ENCODE measurements at places on chromosomes 3 and 15. TPM values are rescaled to one million over a fixed set of nuclear protein-coding genes. Genes with fewer than 3 reads are reported as not detected.

The ZNF502 gene
- 4.1 TPM for total RNA-seq

The NR2E3 gene
- 0.25 TPM for total RNA-seq

The SLC51A gene
- total RNA-seq = not detected

The RBP2 gene
- not detected for total RNA-seq

The ACSBG1 gene
- not detected for total RNA-seq

The FBXW12 gene
- total RNA-seq = not detected

The MCTP2 gene
- 0.75 TPM for total RNA-seq

The ZNF774 gene
- 2.6 TPM for total RNA-seq

The HRG gene
- total RNA-seq = not detected

The TAMM41 gene
- 29.7 TPM for total RNA-seq

The B3GALNT1 gene
- 13.7 TPM for total RNA-seq

The MRPL47 gene
- 51.2 TPM for total RNA-seq

The OSTN gene
- not detected for total RNA-seq

The SPSB4 gene
- total RNA-seq = 0.22 TPM

The SLITRK3 gene
- total RNA-seq = not detected

The LRRC3B gene
- total RNA-seq = not detected

The GXYLT2 gene
- 0.24 TPM for total RNA-seq

The COL6A5 gene
- total RNA-seq = not detected

The KLF15 gene
- 3.0 TPM for total RNA-seq

The PP2D1 gene
- total RNA-seq = not detected

The JMJD7 gene
- total RNA-seq = 15.0 TPM

The TIMP4 gene
- total RNA-seq = 0.40 TPM

The SUSD5 gene
- total RNA-seq = 15.3 TPM

The PLCB2 gene
- 1.5 TPM for total RNA-seq

The RAB43 gene
- total RNA-seq = 31.5 TPM

The CPNE9 gene
- not detected for total RNA-seq

The PLA2G4D gene
- total RNA-seq = not detected

The NOX5 gene
- 0.07 TPM for total RNA-seq

The XCR1 gene
- not detected for total RNA-seq

The MESP2 gene
- total RNA-seq = not detected

The ACTRT3 gene
- 5.1 TPM for total RNA-seq

The ZNF80 gene
- not detected for total RNA-seq

The STT3B gene
- total RNA-seq = 114 TPM

The PLSCR5 gene
- total RNA-seq = not detected

The THBS1 gene
- 8,883 TPM for total RNA-seq

The A4GNT gene
- not detected for total RNA-seq

The PTX3 gene
- total RNA-seq = 172 TPM

The CIDEC gene
- total RNA-seq = not detected

The FGF12 gene
- 2.5 TPM for total RNA-seq

The SMAD6 gene
- 12.5 TPM for total RNA-seq

The TMIE gene
- 0.18 TPM for total RNA-seq

The SGO1 gene
- 15.5 TPM for total RNA-seq

The EPHB1 gene
- 2.5 TPM for total RNA-seq

The STX19 gene
- total RNA-seq = not detected

The FMN1 gene
- total RNA-seq = 0.29 TPM

The CYP1A2 gene
- total RNA-seq = not detected

The ST8SIA2 gene
- total RNA-seq = 0.35 TPM

The CHMP2B gene
- 22.0 TPM for total RNA-seq

The ITPKA gene
- total RNA-seq = 0.66 TPM
